ENCODE measurements at places on chromosomes 13 and 19.
A peak's percentile ranks its signal among the peaks of the same experiment; 100 is the strongest.

- DNase-seq: no peak
Measured at GRCh38 chr13:26618726-26619125, 61.2 kb downstream of the WASF3 start.

DNA sequence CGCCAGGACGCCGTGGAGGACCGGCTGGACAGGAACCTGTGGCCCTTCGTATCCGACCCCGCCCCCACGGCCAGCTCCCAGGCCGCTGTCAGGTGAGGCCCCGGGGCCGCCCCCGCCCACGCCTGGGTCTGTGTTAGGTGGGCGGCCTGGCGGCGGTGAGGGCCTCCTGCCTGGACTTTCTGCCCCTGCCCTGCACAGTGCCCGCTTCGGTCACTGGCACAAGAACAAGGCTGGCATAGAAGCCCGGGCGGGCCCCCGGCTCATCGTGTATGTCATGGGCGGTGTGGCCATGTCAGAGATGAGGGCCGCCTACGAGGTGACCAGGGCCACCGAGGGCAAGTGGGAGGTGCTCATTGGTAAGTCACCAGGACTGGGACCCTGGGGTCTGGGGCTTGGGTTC, 10.2 kb downstream of the STXBP2 start:
- no peak for DNase-seq

DNA sequence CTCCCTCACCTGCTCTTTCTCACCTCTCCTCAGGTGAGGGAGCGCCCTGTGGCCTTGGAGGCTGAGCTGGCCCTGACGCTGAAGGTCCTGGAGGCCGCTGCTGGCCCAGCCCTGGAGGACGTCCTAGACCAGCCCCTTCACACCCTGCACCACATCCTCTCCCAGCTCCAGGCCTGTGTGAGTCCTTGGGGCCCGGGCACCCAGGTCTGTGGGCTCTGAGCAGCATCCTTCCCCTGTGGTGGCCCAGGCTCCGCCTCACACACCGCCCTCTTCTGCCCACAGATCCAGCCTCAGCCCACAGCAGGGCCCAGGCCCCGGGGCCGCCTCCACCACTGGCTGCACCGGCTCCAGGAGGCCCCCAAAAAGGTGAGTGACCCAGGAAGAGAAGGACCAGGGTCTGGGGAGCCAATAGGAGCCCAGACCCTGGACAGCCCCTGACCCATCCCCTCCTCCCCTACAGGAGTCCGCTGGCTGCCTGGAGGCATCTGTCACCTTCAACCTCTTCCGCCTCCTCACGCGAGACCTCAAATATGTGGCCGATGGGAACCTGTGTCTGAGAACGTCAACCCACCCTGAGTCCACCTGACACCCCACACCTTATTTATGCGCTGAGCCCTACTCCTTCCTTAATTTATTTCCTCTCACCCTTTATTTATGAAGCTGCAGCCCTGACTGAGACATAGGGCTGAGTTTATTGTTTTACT, 1.9 kb downstream of the IFNL1 start:
- no peak for DNase-seq

GRCh38 chr13:96527497-96527896, 437.6 kb downstream of the HS6ST3 start:
- no peak for DNase-seq

- DNase-seq: peak; percentile 25
Measured at GRCh38 chr19:12603714-12604113, 6.9 kb downstream of the ZNF490 start.

DNA sequence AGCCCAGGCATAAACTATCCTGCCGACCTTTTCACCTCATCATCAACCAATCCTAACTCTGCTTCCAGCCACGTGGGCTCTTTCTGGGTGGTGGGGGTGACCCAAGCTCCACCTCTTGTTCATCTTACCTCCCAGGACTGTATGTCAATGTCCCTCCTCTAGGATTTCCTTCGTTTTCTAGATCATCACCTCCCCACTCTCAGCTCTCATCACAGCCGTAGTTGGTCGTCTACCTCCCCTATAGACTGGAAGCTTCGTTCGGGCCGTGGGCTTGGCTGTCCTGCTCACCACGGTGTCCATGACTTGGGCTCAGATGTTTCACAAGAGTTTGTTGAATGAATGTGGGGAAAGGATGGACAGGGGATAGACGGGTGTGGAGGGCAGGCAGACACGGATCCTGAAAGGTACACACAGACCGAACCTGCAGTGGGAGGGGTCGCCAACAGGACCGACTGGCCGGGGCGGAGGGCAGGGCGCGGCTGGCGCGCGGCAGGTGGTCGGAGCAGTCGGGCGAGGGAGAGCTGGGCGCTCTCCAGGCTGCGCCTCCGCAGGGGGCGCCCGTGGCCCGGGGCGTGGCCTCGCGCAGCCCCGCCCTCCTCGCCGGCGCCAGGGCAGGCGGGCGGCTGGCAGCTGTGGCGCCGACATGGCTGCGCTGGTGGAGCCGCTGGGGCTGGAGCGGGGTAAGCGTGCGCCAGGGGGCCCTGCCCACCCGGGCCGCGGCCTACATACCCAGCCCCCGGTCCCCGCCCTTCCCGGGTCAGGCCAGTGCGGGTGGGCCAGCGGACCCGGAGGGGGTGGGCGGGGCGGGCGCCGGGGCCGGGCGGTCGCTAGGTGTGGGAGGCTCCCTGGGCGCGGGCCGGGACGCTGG, at the start of gene LIN7B:
TSS of gene LIN7B (plus strand) at position 609 of the 868 bp plus-strand sequence. CDS start at position 644, 35 bp downstream.
- peak; percentile 85 for DNase-seq

GRCh38 chr19:15191514-15191913, 9.3 kb downstream of the NOTCH3 start:
- no peak for DNase-seq
